Transverse colon (tissue), 4 donors: ENCODE measurements at places on chromosomes 16 and 17. TPM values are rescaled to one million over a fixed set of nuclear protein-coding genes. Genes with fewer than 3 reads are reported as not detected.
A peak's percentile ranks its signal among the peaks of the same experiment; 100 is the strongest.

PARD6A gene
- total RNA-seq = 10.7 TPM

PRCD gene
- total RNA-seq = not detected

AOC2 gene
- total RNA-seq = 1.00 TPM

PHOSPHO1 gene
- not detected for total RNA-seq

CNTNAP4 gene
- total RNA-seq = not detected

TIMP2 gene
- 47.2 TPM for total RNA-seq

ZNF624 gene
- 4.6 TPM for total RNA-seq

DNA sequence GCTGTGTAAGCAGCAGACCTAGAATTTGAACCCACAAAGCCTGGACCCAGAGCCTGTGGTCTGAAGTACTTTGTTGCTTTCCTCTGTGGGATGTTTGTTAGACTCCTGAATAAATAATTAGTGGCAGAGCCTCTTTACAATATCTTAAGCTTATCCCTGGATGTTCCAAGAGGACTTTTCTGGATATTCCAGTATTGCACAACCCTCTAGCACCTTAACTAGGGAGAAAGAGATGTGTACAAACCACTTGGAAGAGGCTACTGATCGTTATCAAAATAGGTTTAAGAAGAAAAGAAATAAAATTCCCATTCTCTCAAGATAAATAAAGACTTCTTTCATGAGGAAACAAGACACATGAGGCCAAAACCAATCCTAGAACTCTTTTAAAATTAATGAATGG is 632.4 kb downstream of the CDH11 start:
- no peaks in the 10 kb centered on the region for H3K4me1 ChIP-seq
- no peaks in the 10 kb centered on the region for H3K27me3 ChIP-seq
- H3K27ac ChIP-seq = no peak overlapping the region
- no peaks in the 10 kb centered on the region for H3K36me3 ChIP-seq
- no peak for DNase-seq
- H3K4me3 ChIP-seq = no peak overlapping the region

DNA sequence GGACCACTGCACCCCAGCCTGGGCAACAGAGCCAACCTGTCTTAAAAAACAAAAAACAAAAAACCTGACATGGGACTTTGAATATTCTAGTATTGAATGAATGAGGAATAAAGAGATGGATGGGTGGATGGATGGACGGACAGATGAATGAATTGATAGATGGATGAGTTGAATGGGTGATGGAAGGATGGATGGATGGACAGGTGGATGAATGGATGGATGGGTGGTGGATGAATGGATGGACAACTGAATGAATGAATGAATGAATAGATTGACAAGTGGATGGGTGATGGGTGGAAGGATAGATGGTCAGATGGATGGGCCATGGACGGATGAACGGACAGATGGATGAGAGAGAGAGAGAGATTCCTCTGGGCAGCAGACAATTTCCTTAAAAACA is 22.8 kb upstream of the CEP20 start:
- no peak overlapping the region for H3K27ac ChIP-seq
- no peak overlapping the region for H3K4me3 ChIP-seq
- no peaks in the 10 kb centered on the region for H3K27me3 ChIP-seq

DNA sequence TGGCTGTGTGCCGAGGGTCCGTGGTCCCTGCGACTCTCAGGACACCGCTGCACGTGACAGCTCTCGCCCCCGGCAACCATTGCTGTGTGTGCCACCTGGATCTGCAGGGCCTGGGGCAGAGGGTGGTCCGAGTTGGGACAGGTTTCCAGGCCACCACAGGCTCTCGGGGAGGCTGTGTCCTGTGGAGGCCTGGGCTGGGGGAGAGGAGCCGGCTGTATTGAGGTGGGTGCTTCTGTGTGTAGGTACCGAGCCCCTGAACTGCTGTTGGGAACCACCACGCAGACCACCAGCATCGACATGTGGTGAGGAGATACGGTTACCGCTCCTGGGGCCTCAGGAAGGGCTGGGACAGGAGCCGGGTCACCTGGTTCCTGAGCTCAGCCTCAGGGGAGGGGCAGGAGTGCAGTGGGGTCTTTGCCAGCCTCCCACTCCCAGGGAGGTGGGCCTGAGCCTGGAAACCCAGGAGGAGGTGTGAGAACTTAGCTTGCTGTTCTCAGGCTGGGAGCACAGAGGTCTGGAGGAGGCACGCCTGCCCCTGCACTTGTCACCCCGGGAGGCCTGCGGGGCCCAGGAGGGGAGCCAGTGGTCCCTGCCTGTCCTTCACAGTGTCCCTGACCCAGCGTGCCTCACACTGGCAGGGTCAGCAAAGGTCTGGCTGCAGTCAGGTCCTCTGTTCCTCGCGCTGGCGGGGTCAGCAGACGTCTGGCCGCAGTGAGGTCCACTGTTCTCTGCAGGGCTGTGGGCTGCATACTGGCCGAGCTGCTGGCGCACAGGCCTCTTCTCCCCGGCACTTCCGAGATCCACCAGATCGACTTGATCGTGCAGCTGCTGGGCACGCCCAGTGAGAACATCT is 7.3 kb downstream of the SPATA2L start:
- peaks cover 19% of the 10 kb centered on the region for H3K36me3 ChIP-seq
- H3K4me3 ChIP-seq = no peak overlapping the region

GRCh38 chr16:191831-192230 is 11.6 kb downstream of the HBQ1 start:
- DNase-seq = no peak
- H3K4me1 ChIP-seq = no peaks in the 10 kb centered on the region
- no peak overlapping the region for H3K4me3 ChIP-seq
- H3K27me3 ChIP-seq = no peaks in the 10 kb centered on the region
- H3K36me3 ChIP-seq = peaks cover 80% of the 10 kb centered on the region

DNA sequence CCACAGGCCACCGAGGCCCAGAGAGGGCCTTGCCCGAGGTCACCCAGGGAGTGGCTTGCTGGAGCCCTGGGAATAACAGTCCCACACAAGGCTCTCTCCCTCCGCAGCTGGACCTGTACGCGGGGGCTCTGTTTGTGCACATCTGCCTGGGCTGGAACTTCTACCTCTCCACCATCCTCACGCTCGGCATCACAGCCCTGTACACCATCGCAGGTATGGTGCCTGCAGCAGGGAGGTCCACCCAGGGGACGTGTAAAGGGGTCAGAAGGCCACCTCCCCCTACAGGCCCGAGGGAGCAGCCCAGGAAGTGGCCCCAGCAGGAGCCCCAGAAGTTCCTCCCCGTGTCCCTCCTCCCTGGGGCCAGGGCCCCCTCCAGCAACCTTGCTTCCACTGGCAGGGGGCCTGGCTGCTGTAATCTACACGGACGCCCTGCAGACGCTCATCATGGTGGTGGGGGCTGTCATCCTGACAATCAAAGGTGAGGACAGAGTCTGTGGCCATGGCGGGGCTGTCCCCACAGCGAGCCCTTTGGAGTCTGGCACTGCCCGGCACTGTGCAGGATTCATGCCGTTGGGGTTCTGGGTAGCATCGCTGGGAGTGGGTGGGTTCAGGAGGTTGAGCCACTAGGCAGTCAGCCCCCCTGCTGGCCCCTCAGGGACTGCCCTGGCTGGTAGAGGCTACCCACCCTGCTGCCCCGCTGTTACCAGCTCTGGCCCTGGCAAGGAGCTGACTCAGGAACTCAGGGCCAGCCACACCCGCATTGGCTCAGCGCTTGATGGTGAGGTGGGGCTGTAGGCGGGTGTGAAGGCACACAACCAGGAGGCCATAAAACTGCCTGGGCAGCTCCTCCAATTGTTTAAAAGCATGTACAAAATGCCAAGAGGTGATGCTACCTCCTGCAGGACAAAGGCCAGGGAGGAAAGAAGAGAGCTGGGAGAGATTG is 17.3 kb downstream of the SLC5A10 start:
- peak overlapping the region; percentile 80 for H3K27ac ChIP-seq
- peak; percentile 91 for DNase-seq
- peaks cover 42% of the 10 kb centered on the region for H3K4me1 ChIP-seq

GRCh38 chr17:40859536-40859935 is 7.5 kb downstream of the KRT12 start:
- H3K27ac ChIP-seq = no peak overlapping the region
- H3K4me3 ChIP-seq = no peak overlapping the region
- no peaks in the 10 kb centered on the region for H3K4me1 ChIP-seq
- DNase-seq = peak; percentile 46
- H3K27me3 ChIP-seq = peaks cover 6% of the 10 kb centered on the region
- no peaks in the 10 kb centered on the region for H3K36me3 ChIP-seq

DNA sequence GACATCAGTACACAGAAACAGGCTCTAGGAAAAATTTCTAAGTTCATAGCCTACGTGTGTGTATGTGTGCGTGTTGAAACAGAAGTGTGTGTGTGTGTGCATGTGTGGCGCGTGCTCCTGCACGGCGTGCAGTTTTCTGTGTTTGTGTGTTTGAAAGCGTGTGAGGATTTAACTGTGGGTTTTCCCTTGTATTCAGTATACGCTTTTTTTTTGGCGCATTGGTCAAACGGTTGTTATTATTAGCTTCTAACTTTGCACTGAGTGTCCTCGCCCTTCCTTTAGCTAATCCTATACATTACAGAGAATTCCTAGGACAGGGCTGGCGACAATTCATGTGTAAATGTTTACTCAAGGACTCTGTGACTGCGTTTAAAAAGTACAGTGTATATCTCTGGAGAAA is 23.0 kb downstream of the TMC6 start:
- no peaks in the 10 kb centered on the region for H3K4me1 ChIP-seq
- H3K27me3 ChIP-seq = no peaks in the 10 kb centered on the region
- no peaks in the 10 kb centered on the region for H3K36me3 ChIP-seq
- DNase-seq = peak; percentile 0
- H3K4me3 ChIP-seq = no peak overlapping the region

DNA sequence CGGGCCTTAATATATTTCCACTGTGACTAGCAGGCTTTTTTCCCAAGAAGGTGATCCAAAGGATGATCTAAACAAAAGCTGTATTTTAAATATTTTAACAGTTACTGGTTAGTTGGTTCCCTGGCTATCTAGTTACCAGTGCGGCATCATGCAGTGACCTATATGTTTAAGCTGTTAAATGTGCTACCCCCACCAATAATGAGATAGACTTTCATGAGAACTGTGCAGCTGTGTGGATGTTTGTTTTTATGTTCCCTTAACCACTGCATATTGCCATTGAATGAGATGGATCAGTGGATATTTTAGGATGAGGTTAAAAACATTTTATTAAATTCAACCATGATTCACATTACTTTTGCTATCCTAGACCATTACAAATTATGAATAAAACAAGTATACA is 16.9 kb downstream of the ERN1 start:
- DNase-seq = no peak
- H3K27ac ChIP-seq = no peak overlapping the region
- H3K4me3 ChIP-seq = no peak overlapping the region
- no peaks in the 10 kb centered on the region for H3K27me3 ChIP-seq

- DNase-seq = no peak
- no peak overlapping the region for H3K27ac ChIP-seq
- no peak overlapping the region for H3K4me3 ChIP-seq
- no peaks in the 10 kb centered on the region for H3K36me3 ChIP-seq
- no peaks in the 10 kb centered on the region for H3K27me3 ChIP-seq
Measured at GRCh38 chr16:3589441-3589921, 12.3 kb upstream of the NLRC3 start.

DNA sequence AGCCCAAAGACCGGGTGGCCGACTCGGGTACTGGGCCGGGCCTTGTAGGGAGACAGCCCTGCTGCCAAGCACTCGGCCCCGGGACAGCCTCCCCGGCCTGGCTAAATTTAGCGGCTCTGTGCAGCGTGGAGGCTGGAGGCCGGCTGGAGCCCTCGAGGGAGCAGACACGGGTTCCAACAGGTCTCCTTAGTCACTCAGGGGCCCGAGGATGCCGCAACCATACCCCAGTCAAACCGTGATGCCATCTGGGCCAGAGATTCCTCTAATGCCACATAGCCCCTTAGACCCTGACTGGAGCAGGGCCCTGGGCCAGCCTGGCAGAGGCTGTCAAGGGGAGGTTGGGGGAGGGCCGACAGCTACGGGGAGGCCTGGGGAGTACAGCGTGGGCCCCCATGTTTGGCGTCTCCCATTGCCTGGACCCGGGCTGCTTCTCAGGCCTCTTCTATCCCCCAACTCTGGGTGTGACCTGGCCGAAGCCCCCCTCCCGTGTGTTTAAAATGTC is 2.9 kb upstream of the P2RX1 start:
- no peaks in the 10 kb centered on the region for H3K27me3 ChIP-seq
- peaks cover 37% of the 10 kb centered on the region for H3K4me1 ChIP-seq
- no peak for DNase-seq
- no peak overlapping the region for H3K4me3 ChIP-seq
- no peaks in the 10 kb centered on the region for H3K36me3 ChIP-seq

GRCh38 chr17:40319651-40320540 is 10.9 kb downstream of the RARA start:
- DNase-seq = peak; percentile 75
- H3K27me3 ChIP-seq = no peaks in the 10 kb centered on the region
- H3K4me1 ChIP-seq = peaks cover 86% of the 10 kb centered on the region

DNA sequence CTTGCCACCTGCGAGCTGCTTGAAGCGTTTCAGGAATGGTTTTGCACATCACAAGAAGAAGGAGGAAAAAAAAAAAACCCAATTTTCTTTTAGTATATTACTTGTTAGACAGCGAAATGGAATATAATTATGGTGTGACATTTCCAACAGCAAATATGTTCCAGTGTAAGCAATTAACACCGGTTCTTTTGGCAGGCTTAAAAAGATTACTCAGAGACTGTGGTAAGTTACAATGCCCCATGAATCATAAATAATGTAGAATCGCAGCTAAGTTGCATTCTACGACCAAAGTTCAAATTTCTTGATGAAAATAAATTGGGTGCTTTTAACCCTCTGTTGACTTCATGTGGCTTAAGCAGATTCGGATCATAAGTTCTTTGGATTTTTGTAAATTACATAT is 245.2 kb downstream of the XYLT1 start:
- DNase-seq = no peak
- H3K27me3 ChIP-seq = no peaks in the 10 kb centered on the region
- peaks cover 12% of the 10 kb centered on the region for H3K4me1 ChIP-seq
- peak overlapping the region; percentile 70 for H3K27ac ChIP-seq
- H3K4me3 ChIP-seq = no peak overlapping the region

GRCh38 chr16:23334950-23335349 is 32.8 kb downstream of the SCNN1B start:
- DNase-seq = no peak
- peak overlapping the region; percentile 47 for H3K27ac ChIP-seq
- H3K4me1 ChIP-seq = peaks cover 29% of the 10 kb centered on the region

GRCh38 chr16:88456356-88457292 is 3.5 kb downstream of the ZFPM1 start:
- peaks cover 12% of the 10 kb centered on the region for H3K27me3 ChIP-seq
- H3K36me3 ChIP-seq = no peaks in the 10 kb centered on the region
- H3K4me1 ChIP-seq = peaks cover 33% of the 10 kb centered on the region

GRCh38 chr16:86752582-86753175 is 174.3 kb downstream of the FOXL1 start:
- DNase-seq = no peak
- H3K27me3 ChIP-seq = peaks cover 21% of the 10 kb centered on the region
- H3K27ac ChIP-seq = no peak overlapping the region
